Right forelimb (tissue), 1 donor: ENCODE measurements at places on chromosomes 2 and 18.
A peak's percentile ranks its signal among the peaks of the same experiment; 100 is the strongest.

- DNase-seq = no peak
These were observed 117.8 kb upstream of the EPC2 start for GRCh38 chr2:148526509-148527346.

- no peak for DNase-seq
These were observed 89.2 kb upstream of the GLS start for GRCh38 chr2:190791347-190791975.

- no peak for DNase-seq
These were observed 41.5 kb downstream of the PRELID3A start for GRCh38 chr18:12449051-12449785.

DNA sequence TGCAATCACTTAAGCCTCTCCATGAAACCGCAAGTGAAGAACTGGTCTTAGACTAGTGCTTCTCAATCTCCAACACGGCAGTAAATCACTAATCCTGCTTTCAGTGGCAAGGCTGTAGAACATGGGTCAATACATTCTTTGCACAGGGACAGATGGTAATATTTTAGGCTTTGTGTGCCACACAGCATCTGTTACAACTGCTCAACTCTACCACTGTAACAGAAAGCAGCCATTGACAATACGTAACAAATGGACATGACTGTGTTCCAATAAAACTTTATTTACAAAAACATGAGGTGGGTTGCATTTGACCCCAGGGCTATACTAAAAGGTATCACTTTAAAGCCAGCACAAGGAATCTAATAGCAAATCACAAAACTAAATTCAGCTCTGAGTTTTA, 51.1 kb downstream of the RNF152 start:
- DNase-seq = no peak

DNA sequence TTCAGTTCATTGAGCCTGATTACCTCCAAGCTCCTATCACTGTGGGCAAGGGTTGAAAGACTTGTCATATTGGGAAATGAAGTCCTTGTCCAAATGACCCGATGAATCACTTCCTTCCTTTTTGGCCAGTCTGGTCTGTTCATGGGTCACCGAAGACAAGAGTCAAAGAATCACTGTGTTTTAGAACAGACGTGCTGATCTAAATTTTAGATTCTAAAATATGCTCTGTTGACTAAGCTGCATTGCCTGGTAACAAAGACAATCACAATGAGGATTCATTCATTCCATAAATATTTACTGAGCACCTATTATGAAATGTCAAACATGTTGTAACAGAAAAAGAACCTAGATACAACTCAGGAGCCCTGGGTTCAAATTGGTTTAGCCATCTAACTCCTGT, 99.4 kb upstream of the RND3 start:
- no peak for DNase-seq

DNA sequence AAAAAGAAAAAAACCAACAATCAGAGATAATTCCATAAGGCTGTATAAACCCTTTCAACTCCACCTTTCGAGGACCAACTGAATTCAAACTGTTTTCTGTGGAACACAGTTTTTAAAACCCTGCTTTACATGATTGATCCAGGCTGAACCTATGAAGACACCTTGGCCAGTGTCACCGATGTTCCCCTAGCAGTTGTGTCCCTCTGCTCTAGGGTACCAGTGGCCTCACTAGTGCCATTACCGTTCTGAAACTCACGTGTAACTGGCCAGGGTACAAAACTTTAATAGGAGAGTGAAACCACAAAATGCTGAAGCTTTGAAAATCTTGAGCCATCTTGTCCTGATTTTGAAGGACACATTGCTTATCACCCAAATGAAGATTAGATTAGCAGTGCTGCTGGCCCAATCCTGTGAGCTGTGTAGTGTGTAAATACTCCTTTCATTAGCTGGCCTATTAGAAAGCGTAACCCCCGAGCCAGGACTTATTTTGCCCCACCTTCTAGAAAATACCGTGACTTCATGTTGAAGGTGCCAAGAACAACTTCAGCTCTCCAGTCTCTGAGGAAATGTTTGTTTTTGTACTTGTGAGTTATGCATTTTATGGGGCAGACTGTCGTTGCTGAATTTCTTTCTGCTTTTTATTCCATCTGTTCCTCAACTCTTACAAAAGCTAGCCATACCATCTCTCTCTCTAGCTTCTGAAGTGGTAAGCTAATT, 147.8 kb upstream of the MAP3K20 start:
- DNase-seq = no peak

DNA sequence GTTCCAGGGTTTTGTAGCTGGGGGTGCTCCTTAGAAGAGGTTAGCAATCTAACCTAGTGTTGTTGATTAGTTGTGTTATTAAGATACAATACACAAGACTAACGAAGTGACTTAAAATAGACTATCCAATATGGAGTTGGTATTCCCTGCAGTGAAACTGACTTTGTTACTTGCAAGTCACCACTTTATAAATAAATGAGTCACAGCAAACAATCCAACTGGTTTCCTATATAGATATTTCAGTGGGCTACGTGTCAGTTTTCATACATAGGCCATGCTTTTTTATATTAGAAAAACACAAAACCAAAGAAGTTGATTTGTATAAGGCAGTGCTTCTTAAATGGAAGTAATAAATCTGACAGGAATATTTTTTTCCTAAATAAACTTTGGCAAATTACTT, 274.0 kb downstream of the CAMKMT start:
- no peak for DNase-seq

DNA sequence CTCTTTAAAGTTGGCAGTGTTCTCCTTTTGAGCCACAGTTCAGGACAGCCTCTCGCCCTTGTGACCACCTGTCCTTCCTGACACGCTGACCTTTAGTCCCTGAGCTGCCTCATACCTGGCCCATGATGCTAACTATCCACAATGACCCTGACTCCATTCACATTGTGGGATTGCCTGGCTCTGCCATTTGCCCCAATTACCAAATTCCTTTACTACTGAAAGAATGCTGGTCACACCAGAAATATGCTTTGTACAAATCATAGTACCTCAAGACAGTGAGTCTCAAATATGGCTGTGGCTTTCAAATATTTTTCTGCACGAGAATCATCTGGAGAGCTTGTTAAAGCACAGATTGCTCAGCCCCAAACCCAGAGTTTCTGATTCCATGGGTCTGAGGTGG, 54.2 kb downstream of the LTBP1 start:
- DNase-seq = no peak

- DNase-seq = no peak
These were observed 1135.6 kb upstream of the FAM98A start for GRCh38 chr2:34734662-34735061.

- no peak for DNase-seq
These were observed 100.0 kb downstream of the MYO3B start for GRCh38 chr2:170277951-170278350.

DNA sequence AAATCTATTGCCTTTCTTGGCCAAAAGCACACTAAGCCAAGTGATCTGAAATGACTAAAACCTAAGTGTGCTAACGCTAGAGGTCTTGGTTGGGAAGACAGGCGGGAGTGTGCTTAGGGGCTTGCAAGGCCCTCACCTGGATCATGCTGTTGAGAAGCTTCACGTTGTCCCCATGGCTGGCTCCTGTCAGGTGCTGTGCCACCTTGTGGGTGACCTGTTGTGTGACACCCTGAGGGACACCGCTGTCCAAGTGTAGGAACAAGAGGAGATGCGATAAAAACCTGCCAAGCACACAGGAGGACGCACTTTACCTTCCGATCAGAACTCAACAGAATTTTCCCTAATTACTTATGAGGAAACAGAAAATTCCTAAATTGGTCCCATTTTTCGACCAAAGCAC, 50.8 kb downstream of the EPG5 start:
- DNase-seq = no peak

DNA sequence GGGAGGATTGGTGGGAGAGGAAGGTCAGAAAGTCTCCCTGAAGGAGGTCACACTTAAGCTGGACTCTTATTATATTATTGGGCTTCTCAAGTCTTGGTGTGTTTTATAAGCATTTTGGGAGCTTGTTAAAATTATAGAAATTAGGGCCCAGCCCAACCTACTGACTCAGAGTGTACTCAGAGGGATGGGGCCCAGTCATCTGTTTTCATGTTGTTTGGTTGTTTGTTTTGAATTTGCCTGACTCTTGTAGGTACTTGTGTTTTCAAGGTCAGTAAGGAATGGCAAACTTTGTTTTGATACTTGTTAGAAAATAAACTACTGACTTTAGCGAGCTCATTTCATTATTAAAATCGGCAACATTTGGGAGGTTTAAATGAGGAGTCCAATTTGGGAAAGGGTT, 152.0 kb downstream of the INSIG2 start:
- DNase-seq = no peak

- no peak for DNase-seq
These were observed 107.4 kb upstream of the GLI2 start for GRCh38 chr2:120628248-120628647.

- DNase-seq = no peak
These were observed 5.0 kb upstream of the ZSWIM2 start for GRCh38 chr2:186853951-186854350.

GRCh38 chr2:156399950-156400705, 36.1 kb upstream of the GPD2 start:
- DNase-seq = peak; percentile 88

- peak; percentile 84 for DNase-seq
These were observed 18.5 kb upstream of the NTSR2 start for GRCh38 chr2:11688222-11689069.

DNA sequence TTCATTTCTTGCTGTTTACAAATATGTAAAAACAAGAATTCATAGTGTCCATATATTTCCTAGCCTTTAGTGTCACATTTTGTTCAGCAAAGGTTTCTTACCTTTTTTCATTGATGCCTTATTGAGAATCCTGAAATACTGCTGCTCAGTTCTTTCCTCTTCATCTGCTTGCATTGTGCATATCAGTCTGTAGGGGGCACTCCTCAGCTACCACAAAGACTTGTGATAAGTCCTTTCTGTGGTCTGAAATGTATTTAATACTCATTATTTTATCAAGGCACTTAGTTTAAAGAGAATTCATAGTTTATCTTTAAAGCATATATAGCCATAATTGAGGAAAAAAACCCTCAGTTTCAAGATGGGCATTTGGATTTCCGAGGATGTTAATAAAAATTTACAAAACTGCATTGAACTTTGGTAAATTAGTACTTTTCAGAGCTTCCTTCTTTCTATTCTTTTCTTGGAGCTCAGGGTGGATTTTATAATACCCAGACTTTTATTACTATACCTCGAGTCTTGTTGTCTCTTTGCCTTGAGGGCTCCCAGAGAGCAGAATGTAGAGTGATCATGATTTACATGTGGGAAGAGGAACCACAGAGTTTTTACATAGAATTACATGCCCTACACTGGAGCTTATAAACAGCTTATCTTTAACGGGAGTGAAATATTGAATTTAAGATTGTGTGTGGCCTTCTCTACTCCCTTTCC, 570.1 kb downstream of the PLCL1 start:
- no peak for DNase-seq

DNA sequence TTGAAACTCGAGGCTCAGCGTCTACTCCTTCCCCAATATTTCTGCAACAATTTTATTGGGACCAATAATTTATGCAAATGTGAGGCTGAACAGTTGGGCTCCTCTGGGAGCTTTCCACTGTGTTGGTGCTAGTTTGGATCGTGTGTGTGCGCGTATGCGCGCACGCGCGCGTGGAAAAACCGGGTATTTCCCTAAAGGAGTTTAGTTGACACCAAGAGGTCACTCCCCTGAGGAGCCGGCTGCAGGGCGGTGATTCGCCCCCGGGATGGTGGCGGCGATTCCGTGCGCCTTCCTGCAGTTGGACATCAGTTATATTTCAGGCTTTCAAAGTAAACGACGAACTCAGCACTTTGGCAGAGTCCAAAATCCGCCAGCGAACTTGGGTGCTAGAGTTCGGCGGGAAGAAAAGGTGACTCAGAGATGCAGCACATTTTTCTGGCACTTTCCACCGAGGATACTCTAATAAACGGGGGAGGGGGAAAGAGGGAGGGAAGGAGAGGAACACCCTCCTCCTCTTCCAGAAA, 186.5 kb upstream of the FANCL start:
- DNase-seq = peak; percentile 62

- DNase-seq = no peak
These were observed 348.1 kb downstream of the CLIP4 start for GRCh38 chr2:29463181-29463900.

DNA sequence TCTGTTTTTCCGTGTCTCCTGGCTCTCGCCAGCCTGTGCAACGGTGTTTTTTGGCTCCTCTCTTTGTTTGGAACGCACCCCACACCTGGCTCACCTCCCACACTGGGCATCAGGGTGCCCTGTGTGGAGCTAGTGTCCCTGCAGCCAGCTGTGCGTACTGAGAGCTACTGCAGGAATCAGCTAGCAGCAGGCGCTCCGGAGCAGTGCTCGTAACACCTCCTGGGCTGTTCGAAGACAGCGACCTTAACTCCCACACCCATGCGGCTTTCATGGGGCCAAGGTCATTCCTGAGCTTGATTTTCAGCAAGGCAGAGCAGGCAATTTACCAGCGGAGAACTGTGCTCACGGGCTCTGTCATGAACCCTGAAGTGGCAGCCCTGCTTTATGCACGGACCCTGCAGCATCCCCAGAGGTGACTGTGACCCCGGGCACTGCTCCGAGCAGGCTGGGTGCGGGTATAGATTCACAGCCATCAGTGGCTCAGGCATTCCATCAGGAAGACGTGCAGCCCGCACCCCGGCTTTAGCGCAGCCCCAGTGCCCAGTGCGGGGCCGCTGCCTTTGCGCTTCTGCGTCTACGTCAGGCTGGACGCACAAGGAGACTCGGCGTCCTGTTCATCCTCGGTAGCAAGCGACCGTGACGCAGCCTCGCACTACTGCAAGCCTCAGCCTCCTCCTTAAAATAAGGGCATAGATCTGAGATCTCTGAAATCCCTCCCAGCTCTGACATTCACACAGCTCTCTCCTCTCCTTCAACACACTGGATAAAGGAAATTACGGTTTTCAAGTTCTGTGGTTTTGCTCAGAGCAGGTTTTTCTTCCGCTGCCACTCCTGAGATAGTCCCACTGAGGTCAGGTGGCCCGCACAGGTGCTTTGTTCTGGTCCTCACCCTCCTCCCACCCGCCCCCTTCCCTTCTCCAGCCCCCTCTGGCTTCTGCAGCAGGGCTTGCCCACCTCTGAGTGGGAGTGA, 58.2 kb downstream of the ADI1 start:
- DNase-seq = peak; percentile 29

GRCh38 chr2:17822445-17823117, 6.3 kb downstream of the MSGN1 start:
- DNase-seq = no peak
